ENCODE measurements at places on chromosomes 2 and 18.

DNA sequence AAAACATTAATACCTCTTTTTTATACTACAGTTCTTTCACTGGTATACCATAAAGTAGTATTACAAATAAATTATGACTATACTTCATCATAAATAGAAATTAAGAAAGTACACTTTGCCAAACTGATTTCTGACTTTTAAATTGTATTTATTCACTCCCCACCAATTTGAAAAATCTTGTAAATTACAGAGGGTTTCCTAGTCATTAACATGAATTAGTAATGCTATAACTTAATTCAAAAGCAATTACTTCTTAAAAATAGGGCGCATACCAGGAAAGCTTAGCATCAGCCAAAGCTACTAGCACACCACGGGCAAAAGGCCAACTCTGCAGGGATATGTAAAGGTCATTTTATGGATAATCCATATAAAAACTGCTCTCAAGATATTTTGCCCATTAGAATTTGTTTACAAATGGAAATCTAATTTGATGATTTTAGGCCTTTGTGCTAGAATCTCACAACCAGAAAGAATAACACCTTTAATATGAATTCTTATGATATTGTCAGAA lies 142.3 kb downstream of the PIGN start:
- DNase-seq = no peak

GRCh38 chr18:12863687-12864216 lies 20.3 kb downstream of the PTPN2 start:
- DNase-seq = no peak

- no peak for DNase-seq
Observed at GRCh38 chr18:48780913-48781162, 169.9 kb downstream of the SMAD7 start.

DNA sequence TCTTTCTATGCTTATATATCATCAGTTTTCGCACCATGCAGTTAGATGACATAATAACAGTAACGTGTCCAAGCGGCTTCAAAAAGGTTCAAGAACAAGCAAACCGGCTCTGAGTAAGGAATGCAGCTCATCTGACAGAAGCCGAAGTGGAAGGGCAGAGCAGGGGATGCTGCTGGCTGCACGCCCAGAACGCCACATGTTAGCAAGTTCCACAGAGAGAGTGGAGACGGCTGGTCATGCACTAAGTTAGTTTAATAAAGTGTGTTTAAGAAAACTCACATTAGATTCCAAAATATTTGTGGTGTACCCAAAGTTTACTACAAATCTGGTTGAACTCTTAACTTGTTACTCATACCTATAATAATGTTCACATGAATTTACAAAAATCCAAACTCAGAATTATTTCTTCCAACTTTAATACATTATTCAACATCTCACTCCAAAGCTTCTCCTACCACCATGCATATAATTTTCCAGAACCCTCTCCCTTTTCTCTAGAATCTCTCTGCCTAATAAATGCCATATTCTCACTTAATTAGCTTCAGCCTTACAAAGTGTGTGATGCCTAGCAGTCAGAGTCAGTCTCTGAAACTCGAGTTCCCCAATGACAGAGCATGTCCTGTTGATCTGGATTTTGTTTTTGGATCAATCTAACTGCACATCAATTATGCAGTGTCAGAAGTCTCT lies 170.0 kb downstream of the DNAH7 start:
- DNase-seq = no peak

DNA sequence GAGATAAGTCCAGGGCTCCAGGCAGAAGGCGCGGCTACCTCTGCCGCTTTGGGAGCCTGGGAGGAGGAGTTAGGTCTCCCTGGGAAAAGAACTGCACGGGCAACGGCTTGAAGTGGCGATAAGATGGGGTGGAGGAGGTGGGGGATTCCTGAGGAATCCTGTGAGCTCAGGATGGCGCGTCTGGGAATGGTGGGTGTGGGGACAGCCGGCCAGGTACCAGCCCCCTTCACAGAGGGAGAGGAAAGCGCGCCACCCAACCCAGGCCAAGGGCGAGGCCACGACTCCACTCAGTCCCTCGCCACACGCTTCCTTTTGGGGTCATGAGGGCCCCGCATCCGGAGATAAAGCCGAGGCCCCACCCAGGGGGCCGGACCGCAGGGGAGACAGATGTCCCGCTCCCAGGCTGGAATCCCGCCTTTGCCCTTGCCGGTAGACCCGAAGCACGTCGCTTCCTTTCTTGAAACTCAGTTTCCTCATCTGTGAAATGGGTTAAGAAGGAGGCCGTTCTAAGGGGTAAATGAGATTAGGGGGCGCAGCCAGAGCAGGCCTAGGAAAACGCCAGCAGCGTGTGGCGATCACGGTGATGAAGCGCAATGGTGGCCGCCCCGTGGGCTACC lies 1.7 kb upstream of the CTDSP1 start:
- peak; percentile 82 for DNase-seq

- peak; percentile 7 for DNase-seq
Observed at GRCh38 chr2:239700686-239701345, 300.0 kb upstream of the HDAC4 start.

DNA sequence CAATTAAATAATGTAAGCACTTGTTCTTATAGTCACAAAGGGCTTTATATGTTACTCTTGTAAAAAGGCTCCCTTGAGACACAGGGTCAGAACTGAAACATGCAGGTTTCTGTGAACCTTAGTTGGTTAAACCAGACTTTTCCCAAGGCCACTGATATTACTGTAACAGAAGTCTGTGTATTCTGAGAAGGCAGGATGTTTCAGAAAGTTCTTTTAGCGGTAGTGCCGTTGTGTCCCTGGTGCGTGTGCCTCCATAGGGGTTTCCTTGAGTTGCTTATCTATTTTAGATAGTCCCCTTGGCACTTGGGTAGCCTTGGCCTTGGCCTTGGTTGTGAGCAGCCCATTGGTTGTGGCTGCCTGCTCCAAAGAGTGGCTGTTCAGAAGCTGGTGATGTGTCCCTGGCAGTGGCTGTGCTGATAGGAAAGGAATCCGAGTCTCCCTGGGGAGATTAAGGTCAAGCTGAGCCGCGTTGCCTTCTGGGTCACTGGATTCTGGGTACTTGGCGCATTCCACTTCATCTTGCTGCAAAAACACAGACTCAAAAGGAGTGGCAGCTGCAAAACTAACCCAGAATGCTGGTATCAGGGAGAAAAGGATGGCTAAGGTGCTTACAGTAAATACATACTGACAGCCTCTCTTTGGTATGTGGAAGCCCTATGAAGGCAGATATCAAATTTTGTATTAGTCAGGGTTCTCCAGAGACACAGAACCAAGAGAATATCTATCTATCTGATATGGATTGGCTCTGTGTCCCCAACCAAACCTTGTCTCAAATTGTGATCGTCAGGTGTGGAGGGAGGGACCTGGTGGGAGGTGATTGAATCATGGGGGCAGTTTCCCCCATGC lies 69.7 kb downstream of the FHOD3 start:
- no peak for DNase-seq

DNA sequence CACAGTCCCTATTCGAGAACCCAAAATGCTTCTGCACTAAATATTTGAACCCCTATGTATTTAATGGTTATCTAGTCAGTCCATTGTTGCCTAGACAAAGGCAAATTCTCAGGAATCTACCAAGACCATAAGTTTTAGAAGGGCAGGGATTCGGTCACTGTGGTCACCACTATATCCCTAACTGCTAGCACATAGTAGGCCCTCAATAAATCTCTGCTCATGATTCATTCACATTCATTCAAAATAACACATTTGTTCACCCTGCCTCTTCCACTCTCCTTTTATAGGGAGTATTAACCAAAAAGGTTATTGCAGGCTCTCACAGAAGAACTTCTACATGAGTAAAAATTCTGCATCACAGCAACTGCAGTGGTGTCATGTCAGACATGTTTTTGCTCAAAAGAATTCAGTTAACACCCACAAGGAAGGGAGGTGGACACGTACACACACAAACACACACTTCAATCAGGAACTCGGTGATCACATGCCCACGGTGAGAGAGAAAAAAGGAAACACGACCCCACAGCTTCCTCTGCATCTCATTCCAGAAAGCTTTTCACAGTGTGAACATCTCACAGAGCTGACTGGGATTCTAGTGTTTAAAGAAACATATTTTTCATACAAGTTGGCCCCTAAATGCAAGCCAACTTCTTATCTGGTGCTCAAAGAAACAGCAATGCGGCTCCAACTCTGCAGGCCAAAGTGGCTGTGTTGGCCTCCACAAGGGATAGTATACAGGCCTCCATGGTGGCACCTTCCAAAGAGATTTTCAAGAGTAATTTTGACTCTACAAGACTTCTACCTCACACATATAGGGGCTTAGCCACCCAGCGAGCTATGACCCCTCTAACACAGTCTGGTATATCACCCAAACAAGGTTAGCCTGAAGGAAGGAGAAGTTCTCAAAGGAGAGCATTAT lies 98.0 kb downstream of the ANKRD44 start:
- DNase-seq = no peak

GRCh38 chr2:28419003-28419402 lies 26.3 kb downstream of the FOSL2 start:
- no peak for DNase-seq

GRCh38 chr18:32443706-32444215 lies 26.9 kb downstream of the GAREM1 start:
- DNase-seq = no peak

GRCh38 chr2:17830053-17831034 lies 14.1 kb downstream of the MSGN1 start:
- peak; percentile 88 for DNase-seq

DNA sequence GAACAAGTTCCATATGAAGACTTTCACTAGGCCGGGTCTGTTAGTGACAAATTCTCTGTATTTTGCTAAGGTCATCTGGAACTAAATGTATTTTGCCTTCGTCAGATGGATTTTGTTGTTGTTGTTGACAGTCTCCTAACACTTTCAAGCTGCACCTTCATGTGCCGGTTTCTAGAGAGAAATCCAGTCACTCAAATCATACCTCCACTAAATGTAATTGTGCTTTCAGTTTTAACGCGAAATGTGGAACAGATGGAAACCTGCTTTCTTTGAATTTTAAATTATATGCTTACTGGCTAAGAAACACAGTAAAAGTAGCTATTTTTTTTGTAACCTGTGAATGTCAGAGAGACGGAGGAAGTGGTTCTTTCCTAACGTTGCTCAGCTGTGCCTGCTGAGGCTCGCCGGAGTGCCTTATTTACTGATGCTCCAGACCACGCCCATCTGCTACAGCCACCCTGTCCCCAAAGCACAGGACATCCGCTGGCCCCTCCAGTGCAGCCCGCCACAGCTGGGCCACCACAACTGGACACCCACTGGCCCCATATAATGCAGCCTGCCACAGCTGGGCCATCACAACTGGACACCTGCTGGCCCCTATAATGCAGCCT lies 134.7 kb downstream of the PXDN start:
- DNase-seq = no peak

DNA sequence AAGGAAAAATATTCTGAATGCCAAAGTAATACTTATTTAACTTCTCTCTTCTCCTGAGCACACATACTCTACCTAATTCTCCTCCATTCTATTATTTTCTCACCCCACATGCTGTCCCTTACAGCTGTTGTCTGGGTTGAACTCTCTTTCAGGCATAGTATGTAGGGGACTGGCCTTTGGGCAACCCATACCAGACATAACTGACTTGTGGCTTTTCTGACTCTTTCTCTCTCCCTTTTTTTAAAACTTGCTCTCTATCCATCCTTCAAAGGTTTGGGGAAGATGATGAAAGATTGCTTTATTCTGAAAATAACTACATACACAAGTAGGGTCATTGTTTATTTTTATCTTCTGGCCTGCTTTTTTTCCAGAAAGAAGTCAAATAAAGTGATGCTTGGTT lies 69.9 kb upstream of the NOSTRIN start:
- DNase-seq = no peak

GRCh38 chr2:195472501-195473234 lies 184.4 kb upstream of the SLC39A10 start:
- no peak for DNase-seq

DNA sequence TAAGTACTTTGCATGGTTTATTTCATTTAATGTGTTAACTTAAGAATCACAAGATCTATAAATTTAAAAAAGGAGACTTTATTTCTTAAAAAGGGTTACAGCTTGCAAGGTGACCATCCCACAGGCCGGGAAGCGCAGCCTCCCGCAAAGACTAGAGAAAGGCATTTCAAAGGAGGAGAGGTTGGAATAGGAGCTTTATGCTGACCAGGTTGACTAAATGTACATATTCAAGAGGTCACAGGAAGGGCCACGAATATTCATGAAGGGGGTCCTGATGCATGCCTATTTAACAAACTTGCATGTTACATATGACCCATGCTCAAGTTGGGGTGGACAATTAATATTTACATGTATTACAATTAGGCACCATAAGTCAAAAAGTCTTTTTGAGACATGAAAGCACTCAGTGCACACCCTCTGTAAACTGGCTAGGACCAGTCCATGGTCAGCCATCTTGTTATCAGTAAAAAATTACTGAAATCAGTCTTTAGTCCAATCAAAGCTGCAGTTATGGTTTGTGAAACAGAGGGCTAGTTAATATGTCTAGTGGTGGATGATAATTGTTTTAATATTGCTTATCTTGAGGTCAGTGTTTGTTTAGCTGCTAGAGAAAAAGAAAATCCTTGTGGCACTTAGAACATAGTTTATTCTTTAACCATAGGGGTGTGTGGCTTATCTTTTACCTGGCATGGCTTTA lies 169.3 kb downstream of the KCNE4 start:
- DNase-seq = no peak

- no peak for DNase-seq
Observed at GRCh38 chr2:23596316-23596885, 211.4 kb downstream of the KLHL29 start.

DNA sequence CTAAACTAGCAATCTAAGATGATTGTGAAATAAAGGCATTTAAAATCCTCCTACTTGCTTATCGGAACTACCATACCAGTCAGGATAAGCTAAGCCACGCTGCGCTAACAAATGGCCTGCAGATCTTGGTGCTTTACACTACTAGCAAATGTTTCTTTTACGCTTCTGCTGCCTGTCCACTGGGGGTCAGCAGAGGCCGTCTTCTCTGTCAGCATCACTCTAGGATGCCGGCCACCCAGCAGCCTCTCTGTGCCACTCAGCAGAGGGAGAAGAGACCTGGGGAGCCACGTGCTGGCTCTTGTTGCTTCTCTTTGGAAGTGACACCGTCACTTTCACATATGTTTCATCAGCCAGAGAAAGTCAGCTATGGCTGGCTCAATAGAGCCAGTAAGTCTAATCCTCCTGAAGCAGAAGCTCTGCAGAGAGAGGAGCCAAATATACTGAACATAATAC lies 36.6 kb downstream of the COPS8 start:
- peak; percentile 77 for DNase-seq

GRCh38 chr2:222299906-222300725 lies 1.3 kb upstream of the PAX3 start:
- no peak for DNase-seq

DNA sequence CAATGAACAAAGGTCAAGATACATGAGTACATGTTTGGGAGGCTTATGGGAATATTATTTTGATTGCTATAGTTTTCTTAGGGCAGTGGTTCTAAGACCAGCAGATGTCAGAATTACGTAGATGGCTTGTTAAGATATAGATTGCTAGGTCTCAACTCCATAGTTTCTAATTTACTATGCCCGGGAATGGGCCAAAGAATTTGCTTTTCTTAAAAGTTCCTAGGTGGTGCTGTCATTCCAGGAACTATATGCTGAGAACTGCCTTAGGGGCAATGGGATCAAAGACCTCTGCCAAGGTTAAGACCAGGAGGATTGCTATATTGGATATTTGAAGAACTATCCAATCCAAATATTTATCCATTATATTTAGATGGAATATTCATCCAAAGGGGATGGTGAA lies 141.8 kb downstream of the FSIP2 start:
- no peak for DNase-seq

All from activated CD8-positive, alpha-beta memory T cell treated with anti-CD3 and anti-CD28 coated beads, Interleukin-2, amount 50 U/mL, for 48 hours (primary cell).